Muscle of arm (tissue), 14 donors: ENCODE measurements at places on chromosomes 16 and 17.

DNA sequence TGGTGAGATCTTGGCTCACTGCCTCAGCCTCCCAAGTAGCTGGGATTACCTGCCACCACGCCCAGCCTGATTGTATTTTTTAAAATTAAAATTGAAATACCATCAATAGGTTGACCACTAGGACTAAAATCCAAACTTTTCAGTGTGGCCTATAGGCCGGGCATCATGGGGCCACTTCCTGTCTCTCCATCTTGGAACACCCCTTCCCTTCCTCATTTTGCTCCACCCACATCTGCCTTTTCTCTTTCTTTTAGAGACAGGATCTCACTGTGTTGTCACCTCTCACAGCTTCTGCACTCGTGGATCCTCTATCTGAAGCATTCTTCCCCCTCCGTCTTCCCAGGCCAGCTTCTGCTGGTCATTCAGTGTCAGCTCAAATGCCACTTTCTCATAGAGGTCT is 57.0 kb downstream of the BMERB1 start:
- DNase-seq: no peak

GRCh38 chr16:24504472-24505345 is 34.7 kb upstream of the RBBP6 start:
- DNase-seq: peak; percentile 56

DNA sequence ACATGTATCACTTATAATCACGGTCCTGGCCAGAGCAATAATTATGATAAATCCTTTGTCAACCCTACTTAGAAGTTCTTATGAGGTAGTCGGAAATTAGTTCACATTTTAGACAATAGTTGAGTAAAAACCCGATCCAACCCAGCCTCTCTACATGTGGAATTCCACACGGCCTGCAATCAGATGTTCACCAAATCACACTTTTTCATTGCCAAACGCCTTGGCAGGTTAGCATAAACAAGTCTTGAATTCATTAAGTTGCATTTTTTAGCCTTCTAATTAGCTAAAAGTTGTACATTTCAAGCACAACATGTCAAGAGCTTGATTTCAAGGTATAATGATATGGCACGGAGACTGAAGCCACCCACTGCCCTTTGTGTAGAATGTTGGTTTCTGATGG is 65.3 kb downstream of the FOXL1 start:
- DNase-seq: no peak

DNA sequence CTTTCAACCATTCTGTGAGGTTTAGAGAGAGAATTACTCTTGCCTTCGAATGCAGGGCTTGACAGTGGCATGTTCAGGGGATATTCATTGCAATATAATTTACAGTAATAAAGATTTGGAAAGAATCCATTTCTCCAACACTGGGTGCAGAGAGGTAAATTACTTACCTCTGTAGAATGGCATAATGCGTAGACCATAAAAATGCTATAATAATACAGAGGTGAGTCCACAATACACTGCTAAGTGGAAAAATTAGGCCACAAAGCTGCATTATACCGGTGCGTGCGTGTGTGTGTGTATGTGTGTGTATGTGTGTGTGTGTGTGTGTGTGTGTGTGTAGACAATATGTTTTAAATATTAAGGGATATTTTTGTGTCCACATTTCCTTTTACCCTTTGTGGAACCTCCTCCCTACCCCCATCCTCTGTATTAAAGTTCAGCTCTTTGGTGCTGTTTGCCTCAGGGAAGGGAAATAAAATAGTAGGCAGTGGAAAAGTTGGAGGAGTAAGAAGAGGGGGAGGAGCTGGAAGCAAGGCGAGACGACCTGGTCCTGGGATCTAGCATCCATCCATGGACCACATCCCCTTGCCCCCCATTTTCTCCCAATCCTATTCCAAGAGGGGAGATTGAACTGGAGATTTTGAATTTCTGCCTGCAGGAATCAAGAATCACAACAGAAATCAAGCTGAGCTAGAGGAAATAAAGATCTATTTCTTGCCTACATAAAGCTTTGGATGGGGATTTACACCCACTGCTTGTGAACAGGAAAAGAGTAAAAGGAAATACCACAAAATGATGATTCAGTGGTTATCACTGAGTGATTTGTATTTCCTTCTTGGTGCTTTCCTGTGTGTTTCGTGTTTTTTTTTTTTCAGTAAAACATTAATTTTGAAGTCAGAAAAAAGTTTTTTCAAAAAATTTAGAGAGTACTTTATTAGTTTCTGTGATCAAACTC is 124.8 kb downstream of the RGS9 start:
- DNase-seq: no peak

GRCh38 chr17:879546-880442 is 97.6 kb downstream of the MRM3 start:
- DNase-seq: no peak

- no peak for DNase-seq
These were observed 2.7 kb upstream of the SNX20 start for GRCh38 chr16:50683689-50684374.

GRCh38 chr17:37770631-37771518 is 26.0 kb upstream of the HNF1B start:
- no peak for DNase-seq

- no peak for DNase-seq
These were observed 110.2 kb upstream of the CACNG3 start for GRCh38 chr16:24145927-24146326.

DNA sequence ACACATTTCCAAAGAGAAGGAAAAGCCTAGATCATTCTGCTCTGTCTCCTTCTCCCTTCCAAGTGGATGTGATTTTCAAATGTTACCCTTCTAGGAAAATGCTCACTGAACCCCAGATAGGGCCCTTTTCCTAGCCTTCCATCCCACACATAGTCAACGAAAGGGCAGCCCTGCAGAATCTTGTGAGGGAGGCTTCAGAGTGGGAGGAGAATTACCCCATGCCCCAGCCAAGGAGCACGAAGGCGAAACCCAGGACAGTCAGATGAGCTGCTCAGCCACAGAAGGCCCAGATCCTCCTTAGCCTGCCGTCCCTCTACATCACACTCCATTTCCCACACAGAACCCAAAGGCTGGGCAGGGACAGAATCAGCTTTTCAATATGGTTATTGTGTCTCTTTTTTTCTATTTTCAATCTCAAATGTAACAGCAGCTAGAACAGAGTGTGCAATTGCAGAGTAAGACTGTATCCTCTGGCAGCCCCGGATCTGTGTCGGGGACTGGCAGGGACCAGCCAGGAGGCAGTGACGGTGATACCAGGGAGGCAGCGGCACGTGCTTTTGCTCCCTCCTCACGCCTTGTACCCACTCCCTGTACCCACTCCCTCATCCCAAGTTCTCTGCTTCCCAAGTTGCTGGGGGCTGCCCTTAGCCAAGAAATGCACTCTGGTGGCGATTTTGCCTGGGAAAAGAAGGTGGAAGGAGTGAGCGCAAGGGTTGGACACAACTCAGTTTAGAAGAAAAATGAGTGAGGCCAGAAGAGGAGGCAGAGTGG is 3.7 kb upstream of the SDK2 start:
- no peak for DNase-seq

DNA sequence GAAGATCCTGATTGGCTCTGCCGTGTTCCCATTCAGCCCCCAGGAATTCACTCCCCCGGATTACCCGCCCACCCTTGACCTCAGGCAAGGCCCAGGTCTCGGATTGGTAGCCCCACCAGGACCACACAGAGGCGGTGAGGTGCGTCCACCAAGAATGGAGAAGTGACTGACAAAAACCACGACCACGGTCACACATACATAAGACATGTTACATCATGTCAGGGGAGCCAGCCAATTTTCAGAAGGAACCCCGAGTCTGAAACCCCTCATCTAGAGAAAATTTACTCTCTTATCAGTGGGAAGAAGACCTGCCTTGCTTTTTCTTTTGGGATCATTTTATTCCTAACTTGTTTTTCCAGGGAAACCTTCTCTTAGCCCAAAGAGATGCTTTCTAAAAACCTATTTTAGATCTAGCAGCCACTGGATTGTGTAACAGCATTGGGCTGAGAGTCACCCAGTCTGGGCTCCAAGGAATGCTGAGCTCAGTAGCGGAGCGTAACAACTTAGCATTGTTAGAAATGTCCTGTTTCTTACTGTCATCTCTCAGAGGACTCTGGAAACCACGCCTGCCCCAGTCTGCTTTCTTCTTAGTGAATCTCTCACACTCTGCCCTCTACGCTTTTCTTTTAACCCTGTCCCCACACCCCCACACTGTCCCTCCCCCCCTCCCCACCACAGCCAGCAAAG is 164.1 kb downstream of the CMIP start:
- DNase-seq: no peak

GRCh38 chr17:37506678-37507077 is 17.0 kb downstream of the DUSP14 start:
- DNase-seq: no peak

GRCh38 chr17:15999974-16000827 is 577 bp downstream of the TTC19 start:
- DNase-seq: peak; percentile 59

- peak; percentile 79 for DNase-seq
These were observed 154.0 kb downstream of the ZNF423 start for GRCh38 chr16:49701789-49702494.

GRCh38 chr17:62688398-62689160 is 61.1 kb downstream of the MRC2 start:
- DNase-seq: no peak
